Activated CD4-positive, alpha-beta T cell treated with anti-CD3 and anti-CD28 coated beads, Interleukin-2, amount 50 U/mL, for 4 hours (primary cell): ENCODE measurements at places on chromosomes 2 and 18.
A peak's percentile ranks its signal among the peaks of the same experiment; 100 is the strongest.

DNA sequence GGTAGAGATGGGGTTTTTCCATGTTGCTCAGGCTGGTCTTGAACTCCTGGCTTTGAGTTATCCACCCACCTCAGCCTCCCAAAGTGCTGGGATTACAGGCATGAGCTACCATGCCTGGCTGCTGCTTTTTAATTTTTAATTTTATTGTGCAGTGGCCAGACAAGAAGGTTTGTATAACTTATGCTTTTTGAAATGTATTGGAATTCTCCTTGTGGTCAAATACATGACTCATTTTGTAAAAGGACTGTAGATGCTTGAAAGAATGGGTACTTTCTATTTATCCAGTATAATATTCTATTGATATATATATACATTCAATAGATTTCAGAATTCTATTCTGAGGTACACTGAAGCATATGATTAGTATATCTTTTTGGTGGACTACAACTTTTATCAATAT is 82.6 kb upstream of the ST3GAL5 start:
- no peak for DNase-seq

DNA sequence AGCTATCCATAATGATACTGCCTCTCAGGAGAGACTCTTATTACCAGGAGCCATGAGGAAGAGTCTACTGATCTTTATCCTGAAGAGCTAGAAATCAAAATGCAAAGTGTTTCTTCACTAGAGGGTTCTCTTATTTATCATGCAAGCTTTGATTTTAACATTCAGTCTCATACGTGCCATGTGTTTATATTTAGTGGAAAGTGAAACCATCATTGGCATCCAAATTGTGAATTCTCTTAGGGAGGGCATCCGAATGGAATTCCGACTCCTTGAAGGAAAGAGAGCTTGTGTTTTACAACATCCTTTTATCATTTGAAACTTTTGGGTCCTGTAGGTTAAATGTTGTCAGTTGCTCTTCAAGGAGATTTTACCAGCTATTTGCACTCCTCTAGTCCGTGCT is 170.4 kb upstream of the SESTD1 start:
- no peak for DNase-seq

GRCh38 chr2:149009576-149010461 is 28.7 kb upstream of the LYPD6B start:
- DNase-seq, result no peak

GRCh38 chr18:36446059-36446458 is 148.5 kb downstream of the FHOD3 start:
- DNase-seq, result no peak

DNA sequence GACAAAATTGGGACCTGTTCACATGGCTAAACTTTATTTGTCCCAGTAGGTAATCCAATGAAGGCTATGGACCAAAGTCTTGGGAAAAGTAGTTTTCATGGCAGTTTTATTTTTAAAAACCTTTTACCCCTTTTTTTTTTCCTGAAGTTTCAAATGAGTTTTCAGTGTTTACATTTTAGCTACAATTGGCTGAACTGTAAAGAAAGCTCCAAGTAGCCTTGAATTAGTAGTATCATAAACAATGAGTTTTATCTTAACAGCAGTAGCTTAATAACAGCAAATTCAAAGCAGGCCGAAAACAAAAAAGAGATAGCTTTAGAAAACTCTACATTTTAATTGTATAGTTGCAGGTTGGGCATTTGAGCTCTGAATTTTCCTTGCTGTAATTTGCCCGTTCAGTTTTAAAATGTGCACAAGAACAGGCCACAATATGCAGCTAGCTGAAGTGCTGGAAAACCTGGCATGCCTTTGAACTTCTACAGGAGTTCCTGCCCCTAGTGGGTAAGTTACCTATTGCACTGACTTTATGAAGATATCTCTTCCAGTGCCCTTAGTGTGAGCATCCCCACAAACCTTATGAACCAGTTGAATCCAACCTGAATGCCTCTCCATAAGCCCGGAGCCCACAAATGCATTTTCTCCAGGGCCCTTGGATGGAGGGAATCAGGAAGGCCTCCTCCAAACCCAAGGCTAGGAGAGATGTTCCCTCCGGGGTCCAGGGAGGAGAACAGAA is 106.7 kb downstream of the XRCC5 start:
- no peak for DNase-seq

- no peak for DNase-seq
Measured at GRCh38 chr2:10339647-10340592, 37.2 kb downstream of the HPCAL1 start.

DNA sequence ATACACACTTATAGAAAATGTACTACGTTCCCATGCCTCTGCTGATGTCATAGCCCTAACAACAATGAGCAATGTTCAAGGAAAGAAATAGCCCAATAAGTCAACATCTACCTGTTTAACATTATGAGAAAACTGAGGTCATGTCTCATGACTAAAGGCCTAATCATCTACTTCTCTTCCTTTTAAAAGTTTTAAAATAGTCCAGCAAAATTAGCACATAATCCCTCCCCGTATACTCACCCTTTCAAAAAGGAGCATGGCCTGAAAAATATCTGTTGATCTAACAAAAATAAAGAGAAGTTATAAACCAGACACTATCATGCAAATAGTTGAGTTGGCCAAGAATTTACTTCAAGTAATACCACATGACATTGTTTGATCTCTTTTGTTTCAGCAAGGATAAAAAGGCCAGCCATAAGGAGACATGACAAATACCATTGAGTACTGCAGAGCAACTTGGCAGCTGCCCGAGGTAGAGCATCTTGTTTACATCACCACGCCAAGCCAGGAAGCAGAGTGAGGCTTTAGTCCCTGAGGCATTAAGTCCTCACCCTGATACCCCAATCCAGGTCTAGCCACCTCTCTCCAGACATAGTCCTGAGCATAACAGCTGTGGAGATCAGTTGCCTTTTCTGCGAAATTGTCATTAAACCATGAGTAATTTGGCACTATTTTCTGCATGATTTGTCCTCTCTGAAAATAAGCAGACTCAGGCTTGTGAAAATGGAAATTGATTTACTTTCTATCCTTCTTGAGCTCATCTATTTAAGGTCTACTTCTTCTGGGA is 137.4 kb upstream of the ETAA1 start:
- no peak for DNase-seq

DNA sequence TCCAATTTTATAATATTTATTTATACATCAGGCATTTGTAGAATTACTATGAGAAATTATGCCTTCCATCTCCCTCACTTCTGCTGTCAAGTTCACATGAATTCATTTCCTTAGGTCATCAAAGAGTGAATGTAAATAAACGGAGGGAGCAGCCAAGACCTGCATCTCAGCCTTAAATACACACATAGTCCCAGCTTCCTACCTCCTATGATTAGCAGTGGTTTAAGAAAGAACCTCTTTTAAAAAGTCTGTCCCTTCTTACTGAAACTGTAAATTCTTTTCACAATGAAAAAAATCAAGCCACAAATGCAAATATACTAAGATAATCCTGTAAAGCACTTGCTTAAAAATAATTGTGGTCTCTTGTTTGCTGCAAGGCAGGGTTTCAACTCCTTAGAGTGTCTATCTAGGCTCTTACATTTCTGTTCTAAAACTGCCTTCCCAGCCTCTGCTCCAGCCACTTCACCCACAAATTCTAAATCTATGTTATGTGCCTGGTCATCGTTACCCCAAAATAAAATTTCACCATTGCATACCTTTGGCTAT is 532.7 kb upstream of the FSHR start:
- DNase-seq, result no peak

DNA sequence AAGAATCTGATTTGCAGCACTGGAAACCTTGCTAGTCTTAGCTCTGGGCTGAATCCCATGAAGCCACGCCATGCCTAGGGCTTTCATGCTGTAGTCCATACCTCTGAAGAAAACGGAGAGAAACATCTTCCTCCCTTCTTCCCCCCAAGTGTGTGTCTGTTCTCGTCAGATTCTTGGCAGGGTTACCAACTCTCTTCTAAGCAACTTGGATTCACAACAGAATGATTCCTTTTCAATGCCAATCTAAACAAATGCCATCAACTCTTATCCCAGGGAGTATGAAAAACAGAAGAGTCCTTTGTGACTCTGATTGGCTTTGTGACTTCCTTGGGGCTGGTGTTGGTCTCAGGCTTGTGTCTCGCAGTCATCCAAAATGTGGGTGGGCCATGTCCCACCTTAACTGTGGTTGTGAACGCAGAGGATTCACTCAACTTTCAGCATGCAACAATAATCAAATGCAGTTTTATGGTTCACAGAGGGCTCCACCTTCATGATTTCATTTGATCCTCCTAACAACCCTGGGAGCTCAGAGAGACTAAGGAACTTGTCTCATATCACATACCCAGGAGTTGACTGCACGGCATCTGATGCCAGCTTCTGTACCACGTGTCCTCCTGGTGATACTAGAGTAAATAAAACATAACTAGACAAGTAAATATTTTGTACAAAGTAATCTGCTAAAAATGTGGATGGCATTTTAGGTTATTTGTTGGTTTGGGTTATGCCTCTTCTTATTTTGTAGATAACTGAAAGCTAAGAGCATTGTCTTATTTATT is 186.0 kb upstream of the TNP1 start:
- no peak for DNase-seq

GRCh38 chr18:8608795-8609658 is at the start of gene RAB12:
Gene RAB12, plus strand, starts transcription at chr18:8609437. Its CDS starts 3 bp downstream, at chr18:8609440.
- DNase-seq, result peak; percentile 75

- DNase-seq, result no peak
Measured at GRCh38 chr2:204570421-204570820, 25.1 kb downstream of the PARD3B start.

GRCh38 chr2:29255004-29255403 is 139.8 kb downstream of the CLIP4 start:
- DNase-seq, result no peak

- no peak for DNase-seq
Measured at GRCh38 chr18:21949326-21950015, 208.9 kb downstream of the MIB1 start.

- DNase-seq, result no peak
Measured at GRCh38 chr2:134348239-134348638, 94.4 kb downstream of the MGAT5 start.

DNA sequence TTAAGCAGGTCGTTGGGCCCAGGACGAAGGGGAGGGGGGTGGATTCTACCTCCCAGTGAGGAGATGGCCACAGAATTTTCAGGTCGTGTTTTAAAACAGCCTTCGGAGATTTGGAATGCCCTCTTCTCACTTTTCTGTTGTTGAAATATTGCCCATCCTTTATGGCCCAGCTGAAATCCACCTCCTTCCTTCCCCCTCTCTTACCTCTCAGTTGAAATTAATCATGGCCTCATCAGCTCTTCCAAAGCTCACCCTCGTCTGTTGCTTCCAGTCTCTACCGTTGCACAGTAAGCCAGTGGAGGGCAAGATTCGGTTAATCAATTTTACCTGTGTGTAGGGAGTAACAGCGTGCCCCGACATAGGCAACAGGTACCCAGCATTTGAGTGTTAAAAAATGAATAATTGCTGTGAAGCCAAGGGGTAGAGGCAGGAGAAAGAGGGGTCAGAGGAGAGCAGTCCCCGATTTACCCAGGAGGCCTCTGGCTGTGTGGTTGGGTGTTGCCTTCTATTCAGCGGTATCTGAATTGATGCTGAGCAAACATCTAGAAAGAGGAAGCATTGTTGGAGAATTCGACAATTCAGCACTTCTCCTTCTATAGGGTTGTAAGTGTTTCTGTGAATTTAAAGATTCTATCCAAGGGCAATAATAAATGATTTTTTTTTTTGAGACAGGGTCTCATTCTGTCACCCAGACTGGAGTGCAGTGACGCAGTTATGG is 8.6 kb upstream of the PDIA6 start:
- DNase-seq, result no peak

- no peak for DNase-seq
Measured at GRCh38 chr2:200255549-200255948, 50.9 kb upstream of the SPATS2L start.

DNA sequence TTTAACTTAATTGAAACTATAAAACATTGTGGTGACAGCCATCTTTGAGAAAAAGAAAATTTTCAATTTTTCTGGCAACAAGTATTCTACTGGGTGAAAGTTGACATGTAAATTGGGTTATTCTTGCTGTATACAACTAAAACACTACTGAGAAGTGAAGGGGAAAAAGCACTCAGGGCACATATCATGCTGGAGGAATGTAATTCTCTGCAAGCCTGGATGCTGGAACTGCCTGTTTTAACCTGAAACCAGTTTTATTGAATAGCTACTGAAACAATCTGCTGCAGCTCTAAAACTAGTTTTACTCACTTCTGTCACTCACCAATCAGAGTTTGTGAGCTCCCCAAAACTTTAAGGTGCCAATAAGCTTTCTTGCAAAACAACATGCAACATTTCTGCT is 1136.0 kb downstream of the LRP1B start:
- DNase-seq, result no peak

DNA sequence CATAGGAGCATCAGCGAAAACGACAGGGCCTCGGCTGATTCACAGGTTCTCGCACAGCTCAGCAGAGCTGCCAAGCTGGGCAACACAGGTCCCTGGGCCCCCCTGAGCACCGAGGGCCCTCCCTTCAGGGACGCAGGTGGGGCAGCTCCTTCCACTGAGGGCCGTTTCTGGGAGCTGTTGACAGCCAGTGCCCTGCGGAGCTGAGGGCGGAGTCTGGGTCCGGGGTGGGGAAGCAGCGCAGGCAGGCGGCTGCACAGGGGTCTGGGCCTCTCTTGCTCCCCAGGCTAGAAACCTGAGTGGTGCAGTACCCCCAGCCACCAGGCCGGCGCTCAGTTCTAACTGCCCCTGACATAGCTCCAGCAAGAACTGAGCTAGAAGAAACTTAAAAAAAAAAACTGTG is 65.7 kb downstream of the PXDN start:
- DNase-seq, result no peak

DNA sequence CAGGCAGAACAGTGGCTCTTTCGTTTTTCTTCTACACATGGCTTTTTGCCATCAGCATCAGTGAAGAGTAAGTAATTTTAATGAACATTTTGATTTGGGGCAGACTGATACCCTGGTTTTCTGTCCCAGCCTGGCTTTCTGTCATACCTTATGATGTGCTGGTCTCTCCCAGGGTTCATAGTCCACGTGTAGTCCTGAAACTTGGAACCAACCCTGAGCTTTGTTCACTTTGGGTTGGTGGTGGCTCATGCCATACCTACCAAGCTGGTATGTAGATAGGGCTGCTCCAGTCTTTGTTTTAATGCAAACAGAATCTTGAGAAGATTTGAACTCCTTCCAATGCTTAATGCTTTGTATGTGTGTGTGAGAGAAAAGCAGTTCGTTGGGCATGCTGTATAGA is 4.9 kb downstream of the COPS7B start:
- no peak for DNase-seq

DNA sequence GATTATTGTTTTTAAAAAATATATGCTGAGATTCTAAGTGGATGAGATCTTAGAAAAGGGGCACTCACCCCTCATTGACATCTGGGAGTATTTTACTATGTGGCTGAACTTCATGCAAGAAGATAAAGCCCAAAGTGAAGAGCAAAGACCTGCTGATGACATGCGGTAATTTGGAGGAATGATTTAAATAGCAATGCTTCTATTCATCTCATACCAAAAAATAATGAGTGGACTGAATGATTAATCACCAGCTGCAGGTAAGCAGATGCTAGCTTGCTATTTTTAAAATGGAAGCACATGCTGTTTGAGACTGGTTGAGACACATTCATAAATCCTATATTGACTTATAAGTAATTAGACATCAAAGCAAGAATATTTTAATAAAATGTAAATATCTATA is 12.7 kb upstream of the CDK15 start:
- DNase-seq, result no peak
